Suppressor macrophage (primary cell): ENCODE measurements at places on chromosomes 5 and 9.

- DNase-seq = no peak
Observed at GRCh38 chr9:125756518-125756917, 9.3 kb downstream of the PBX3 start.

DNA sequence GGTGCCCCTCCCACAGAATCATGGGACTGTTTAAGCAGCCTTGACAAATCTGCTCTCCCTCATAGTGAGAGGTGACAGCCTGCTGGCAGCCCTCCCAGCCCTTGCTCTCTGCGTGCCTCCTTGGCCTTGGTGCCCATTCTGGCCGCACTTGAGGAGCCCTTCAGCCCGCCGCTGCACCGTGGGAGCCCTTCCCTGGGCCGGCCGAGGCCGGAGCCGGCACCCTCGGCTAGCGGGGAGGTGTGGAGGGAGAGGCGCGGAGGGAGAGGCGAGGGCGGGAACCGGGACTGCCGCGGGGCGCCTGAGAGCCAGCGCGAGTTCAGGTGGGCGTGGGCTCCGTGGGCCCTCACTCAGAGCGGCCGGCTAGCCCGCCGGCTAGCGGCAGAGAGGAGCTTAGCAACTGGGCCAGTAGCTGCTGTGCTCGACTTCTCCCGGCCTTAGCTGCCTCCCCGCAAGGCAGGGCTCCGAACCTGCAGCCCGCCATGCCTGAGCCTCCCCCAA is 125.9 kb upstream of the MYO10 start:
- DNase-seq = no peak

GRCh38 chr9:120928483-120929228 is 2.1 kb upstream of the TRAF1 start:
- peak; percentile 81 for DNase-seq

GRCh38 chr5:179315356-179315890 is 29.8 kb downstream of the ADAMTS2 start:
- DNase-seq = no peak

DNA sequence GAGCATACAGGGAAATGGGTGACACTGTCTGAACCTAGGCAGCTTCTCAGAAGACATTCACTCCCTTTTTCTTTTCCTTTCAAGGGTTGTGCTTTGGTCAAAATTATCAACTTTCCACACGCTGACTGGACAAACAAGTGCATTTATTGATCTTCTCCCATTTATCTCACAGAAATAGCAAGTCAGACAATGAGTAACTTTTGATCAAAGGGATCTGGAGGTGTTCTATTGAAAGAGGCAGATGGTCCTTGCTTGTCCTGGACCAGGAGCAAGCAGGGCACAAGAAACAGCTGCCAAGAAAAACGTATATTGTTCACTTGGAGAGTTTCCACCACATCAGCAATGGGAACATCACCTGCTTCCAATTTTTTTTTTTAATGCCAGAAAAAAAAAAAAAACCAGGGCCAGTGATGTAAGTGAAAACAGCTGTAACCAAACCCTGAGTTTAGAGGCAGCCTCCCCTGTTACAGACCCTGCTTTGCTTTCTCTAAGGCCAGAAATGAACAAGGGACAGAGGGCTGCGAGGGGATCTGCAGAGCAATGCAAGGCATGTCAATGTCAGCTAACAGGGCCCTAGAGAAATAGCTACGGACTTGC is 79.8 kb downstream of the NIPSNAP3B start:
- no peak for DNase-seq

- no peak for DNase-seq
Observed at GRCh38 chr5:9239626-9240025, 306.2 kb downstream of the SEMA5A start.

DNA sequence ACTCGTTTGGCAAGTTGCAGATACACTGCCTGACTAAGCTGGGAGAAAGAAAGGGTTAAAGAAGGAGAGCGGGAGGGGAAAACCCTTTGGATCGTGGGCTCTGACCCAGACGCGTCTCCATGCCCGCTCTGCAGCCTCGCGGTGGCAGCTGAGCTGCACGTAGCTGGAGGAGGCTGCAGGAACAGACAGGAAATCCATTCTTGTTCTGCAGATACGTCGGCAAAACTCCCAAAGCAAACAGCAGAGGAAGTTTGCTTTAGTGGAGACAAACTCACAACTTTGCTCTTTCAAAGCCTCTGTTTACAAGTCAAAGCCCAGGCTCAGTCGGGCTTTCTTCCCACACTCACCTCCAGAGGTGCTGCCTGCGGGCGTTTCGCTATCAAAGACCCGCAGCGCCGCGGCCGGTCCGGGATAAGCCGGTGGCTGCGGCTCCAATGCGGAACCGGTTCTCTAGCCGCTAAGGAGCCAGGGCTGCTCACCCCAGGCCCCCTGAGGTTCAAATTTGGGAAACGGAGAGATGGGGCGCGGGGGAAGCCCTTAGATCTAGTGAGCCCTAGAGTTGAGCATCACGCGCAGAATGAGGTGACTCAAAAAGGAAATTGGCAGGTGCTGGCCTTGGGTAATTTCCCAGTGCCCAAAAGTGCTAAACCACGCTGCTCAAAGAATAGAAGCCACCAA is 60.7 kb downstream of the MAT2B start:
- DNase-seq = peak; percentile 5

GRCh38 chr9:104868303-104868686 is 59.7 kb downstream of the ABCA1 start:
- no peak for DNase-seq

DNA sequence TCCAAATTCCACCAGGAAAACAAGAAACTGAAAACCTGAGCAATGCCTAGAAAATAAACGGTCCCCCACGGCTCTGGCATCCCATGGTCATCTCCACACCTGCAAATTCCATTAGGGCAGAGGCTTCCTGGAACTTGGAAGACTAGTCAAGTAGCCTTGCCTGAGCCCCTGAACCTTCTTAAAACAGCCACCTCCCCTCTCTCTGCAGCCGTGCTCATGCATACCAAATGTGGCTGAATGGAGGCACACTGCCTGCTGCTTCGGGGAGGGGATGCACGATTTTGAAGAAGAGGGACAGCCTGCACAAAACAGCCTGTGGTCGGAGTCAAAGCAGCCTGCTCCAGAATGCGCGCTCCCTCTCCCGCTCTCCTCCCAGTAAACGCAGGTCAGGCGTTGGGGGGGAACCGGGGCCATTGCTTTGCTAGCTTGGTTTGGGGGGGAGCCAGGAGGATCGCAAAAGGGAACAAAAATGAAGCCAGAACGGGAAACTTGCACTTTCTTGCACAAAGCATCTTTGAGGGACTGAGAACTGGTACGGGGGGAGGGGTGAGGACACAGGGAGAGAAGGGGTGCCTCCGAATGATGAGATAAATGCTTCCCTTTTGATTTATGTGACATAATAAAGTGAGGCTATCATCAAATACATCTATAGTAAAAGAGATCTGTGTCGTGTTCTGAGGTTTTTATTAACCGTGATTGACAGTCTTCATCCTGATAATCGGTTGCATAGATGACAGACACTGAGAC is at the start of gene TRPM3:
Gene TRPM3 (minus strand): TSS at position 347 of the 747 bp plus-strand sequence. CDS start 267 bp downstream, at position 80.
- no peak for DNase-seq

GRCh38 chr5:110012145-110012544 is 322.4 kb downstream of the MAN2A1 start:
- no peak for DNase-seq

- DNase-seq = peak; percentile 46
Observed at GRCh38 chr5:176619203-176619568, 9.2 kb upstream of the GPRIN1 start.

GRCh38 chr5:153543959-153544470 is 53.5 kb downstream of the GRIA1 start:
- DNase-seq = no peak
